ENCODE measurements at places on chromosomes 5 and 9.

- DNase-seq, result no peak
Observed at GRCh38 chr9:93116072-93116961, 17.7 kb downstream of the NINJ1 start.

GRCh38 chr5:176748967-176749935, 61.1 kb upstream of the UNC5A start:
- DNase-seq, result no peak

DNA sequence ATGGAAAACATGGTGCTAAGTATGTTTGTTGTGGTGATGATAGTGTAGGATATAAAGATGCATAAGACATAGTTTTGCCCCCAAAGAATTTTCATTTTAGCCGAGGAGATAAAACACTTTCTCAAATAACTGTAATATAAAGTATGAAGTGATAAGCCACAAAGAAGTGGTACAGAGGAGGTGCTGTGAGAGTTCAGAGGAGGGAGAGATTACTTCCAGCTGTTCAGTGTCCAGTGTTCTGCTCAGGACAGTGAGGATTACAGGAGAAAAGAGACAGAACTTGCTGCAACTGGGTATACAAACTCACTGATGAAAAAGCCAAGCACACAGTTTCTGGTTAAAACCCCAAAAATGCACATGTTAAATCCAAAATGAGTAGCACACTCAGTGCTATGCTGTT, 309.3 kb downstream of the KIAA0825 start:
- DNase-seq, result no peak

GRCh38 chr5:135112008-135112725, 78.1 kb upstream of the PITX1 start:
- DNase-seq, result no peak

DNA sequence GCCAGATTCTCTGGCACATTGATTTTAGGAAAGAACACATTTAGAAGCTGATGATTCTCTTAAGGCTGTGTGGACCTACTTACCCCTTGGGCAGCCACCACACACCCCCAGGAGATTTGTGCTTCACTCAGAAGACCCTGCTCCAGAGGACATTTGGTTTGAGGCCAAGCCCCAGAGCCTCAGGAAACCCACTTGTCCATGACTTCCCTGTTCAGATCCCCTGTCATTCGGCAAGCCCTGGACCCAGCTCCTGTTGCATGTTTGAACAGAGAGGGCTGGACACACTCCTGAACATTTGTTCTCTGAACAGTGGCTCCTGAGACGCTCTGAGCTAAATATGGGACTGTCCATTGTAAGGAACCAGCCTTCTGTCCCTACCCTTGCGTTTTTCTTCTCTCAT, 82.1 kb downstream of the AMBP start:
- no peak for DNase-seq

Data from NCI-H446 (cell line).